ENCODE measurements at places on chromosomes 12 and 14. TPM values are rescaled to one million over a fixed set of nuclear protein-coding genes. Genes with fewer than 3 reads are reported as not detected.

- no peaks in the 10 kb centered on the region for H3K27me3 ChIP-seq
- peaks cover 3% of the 10 kb centered on the region for H3K36me3 ChIP-seq
- peak within 1 kb of the TSS; percentile 90 for H3K27ac ChIP-seq
These were observed at the start of gene COQ10A for GRCh38 chr12:56266693-56267442. Gene COQ10A, plus strand, starts transcription at chr12:56266942. Its CDS starts 177 bp downstream, at chr12:56267119.

DNA sequence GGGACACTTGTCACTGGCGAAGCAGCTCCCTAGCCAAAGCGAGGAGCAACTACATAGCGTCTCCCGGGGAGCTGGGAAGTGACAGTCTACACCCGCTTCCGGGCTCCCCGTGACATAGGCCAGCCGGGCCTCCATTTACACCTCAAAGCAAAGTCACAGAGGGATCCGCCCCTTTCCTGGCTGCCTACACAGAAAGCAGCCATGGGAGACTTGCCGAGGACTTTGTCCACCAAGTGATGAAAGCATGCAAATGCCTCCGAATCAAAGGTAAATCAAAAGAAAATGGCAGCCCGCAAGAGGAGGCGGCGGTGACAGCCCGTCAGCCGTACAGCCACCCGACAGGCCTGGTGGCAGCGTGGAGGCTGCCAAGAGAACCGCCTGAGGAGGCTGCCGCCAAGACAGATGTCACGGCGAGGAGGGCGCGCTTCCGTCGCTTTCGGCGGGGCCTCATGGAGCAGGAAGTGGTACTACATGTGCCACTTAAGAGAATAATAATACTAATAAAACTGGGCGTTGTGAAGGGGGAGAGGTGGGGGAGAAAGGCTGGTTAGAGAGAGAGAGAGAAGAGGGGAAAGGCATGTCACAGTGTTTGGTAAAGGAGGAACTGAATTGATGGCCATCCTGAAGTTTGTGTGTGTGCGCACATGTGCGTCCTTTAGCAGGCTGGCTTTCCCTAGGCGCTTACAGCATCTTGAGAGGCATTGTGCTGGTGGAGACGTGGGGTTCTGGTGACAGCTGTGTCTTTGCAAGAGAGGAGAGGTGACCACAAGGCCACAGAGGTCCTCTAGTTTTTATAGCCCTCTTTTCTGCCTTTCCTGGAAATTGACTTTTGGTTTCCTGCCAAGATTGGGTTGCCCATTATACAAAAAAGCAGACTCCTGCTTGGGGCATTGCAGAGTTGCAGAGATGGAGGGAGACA is 661.7 kb downstream of the VRK1 start:
- no peaks in the 10 kb centered on the region for H3K4me1 ChIP-seq
- peak; percentile 56 for DNase-seq
- no peaks in the 10 kb centered on the region for H3K27me3 ChIP-seq

DNA sequence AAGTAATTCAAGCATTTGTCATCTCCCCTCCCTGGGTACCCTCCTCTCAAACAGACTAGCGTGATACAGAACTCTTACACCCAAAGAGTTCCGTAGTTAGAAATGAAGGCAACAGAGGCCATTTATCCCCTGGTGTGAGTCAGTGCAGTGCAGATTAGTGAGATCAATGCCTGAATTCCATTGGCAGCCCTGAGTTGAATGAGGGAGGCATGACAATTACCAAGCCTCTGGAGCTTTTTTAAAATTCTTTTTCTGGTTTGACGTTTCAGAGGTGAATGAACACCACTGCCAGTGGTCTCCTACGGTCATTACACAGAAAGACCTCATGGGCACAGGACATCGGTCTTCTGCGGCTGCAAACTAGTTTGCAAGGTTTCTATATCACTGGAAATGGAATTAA is 94.4 kb downstream of the PRIMA1 start:
- no peaks in the 10 kb centered on the region for H3K4me1 ChIP-seq
- H3K4me3 ChIP-seq = no peak overlapping the region
- H3K36me3 ChIP-seq = no peaks in the 10 kb centered on the region
- H3K27ac ChIP-seq = no peak overlapping the region
- H3K27me3 ChIP-seq = no peaks in the 10 kb centered on the region

DNA sequence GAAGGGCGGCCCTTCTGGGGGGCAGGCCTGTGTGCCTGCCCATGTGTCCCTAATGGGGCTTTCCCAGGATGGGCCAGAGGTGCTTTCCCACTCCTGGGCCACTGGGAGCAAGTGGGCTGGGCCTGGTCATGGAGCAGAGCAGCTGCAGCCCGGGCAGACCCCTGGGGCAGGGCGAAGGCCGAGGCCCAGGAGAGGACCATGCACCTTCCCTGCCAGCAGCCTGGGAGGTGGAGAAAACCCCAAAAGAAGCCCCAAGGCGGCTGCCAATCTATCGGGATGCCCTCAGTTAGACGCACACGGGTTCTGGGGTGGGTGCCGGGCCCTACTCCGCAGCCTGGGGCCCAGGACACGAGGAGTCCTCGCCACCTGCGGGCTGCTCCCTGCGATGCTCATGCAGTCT is 16.1 kb upstream of the CRIP2 start:
- no peak overlapping the region for H3K27ac ChIP-seq
- no peaks in the 10 kb centered on the region for H3K4me1 ChIP-seq
- DNase-seq = no peak
- H3K27me3 ChIP-seq = no peaks in the 10 kb centered on the region
- peaks cover 12% of the 10 kb centered on the region for H3K36me3 ChIP-seq
- H3K4me3 ChIP-seq = no peak overlapping the region

DNA sequence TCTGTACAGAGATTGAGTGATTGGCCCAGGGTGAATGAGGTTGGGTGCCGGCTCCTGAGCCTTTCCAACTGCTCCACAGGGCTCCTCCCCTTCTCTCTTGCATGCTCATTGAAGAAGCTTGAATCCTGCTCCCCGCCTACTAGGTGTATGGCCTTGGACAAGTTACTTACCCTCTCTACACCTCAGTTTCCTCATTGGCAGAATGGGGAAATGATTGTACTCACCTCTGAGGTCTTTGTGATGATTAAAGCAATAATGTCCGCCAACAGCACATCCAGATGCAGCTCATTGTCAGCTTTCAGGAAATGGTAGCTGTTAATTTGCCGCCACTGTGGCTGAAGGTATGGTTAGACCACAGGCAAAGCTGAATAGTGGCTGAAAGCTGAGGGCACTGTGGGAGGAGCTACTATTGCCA is 174.1 kb downstream of the CRADD start:
- no peaks in the 10 kb centered on the region for H3K4me1 ChIP-seq
- H3K36me3 ChIP-seq = no peaks in the 10 kb centered on the region
- H3K27me3 ChIP-seq = no peaks in the 10 kb centered on the region
- H3K27ac ChIP-seq = no peak overlapping the region
- H3K4me3 ChIP-seq = no peak overlapping the region
- DNase-seq = no peak

GRCh38 chr14:91377700-91378652 is 39.6 kb downstream of the CCDC88C start:
- no peak overlapping the region for H3K27ac ChIP-seq
- no peak for DNase-seq
- H3K27me3 ChIP-seq = no peaks in the 10 kb centered on the region
- H3K4me1 ChIP-seq = peaks cover 3% of the 10 kb centered on the region

GRCh38 chr14:55373784-55374705 is 37.6 kb downstream of the ATG14 start:
- no peaks in the 10 kb centered on the region for H3K27me3 ChIP-seq
- no peak overlapping the region for H3K27ac ChIP-seq
- DNase-seq = no peak
- peaks cover 4% of the 10 kb centered on the region for H3K36me3 ChIP-seq

- H3K27me3 ChIP-seq = no peaks in the 10 kb centered on the region
- no peak for DNase-seq
- H3K27ac ChIP-seq = no peak overlapping the region
- no peaks in the 10 kb centered on the region for H3K4me1 ChIP-seq
- no peak overlapping the region for H3K4me3 ChIP-seq
These were observed 23.1 kb downstream of the MGAT4C start for GRCh38 chr12:86233126-86233525.

Gene KLHDC1
- 3.4 TPM for total RNA-seq

Measured in right lobe of liver (tissue), 6 donors.